Adipocyte (in vitro differentiated cells): ENCODE measurements at places on chromosomes 1 and 21.

- DNase-seq = no peak
Measured at GRCh38 chr1:185137896-185138545, 18.7 kb downstream of the TRMT1L start.

DNA sequence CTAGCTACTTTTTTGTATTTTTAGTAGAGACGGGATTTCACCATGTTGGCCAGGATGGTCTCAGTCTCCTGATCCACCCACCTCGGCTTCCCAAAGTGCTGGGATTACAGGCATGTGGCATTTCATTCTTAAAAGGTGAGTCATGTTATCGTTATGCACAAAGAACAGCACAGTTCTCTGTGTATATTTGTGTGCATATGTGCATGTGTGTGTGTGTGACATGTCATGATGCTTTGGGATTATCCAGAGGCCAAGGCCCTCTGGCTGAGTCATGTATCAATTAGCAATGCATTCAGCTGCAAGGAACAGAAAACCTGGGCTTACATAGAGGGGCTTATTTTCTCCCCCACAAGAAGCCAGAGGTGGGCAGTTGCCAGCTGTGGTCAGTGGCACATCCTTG is 301.7 kb upstream of the KAZN start:
- DNase-seq = no peak

GRCh38 chr21:34936883-34937563 is 112.1 kb downstream of the RUNX1 start:
- DNase-seq = no peak

GRCh38 chr1:172547071-172547470 is 14.1 kb downstream of the SUCO start:
- DNase-seq = no peak

- no peak for DNase-seq
Measured at GRCh38 chr1:221227460-221227859, 348.2 kb downstream of the HLX start.
